ENCODE measurements at places on chromosomes 3 and 15.
A peak's percentile ranks its signal among the peaks of the same experiment; 100 is the strongest.

DNA sequence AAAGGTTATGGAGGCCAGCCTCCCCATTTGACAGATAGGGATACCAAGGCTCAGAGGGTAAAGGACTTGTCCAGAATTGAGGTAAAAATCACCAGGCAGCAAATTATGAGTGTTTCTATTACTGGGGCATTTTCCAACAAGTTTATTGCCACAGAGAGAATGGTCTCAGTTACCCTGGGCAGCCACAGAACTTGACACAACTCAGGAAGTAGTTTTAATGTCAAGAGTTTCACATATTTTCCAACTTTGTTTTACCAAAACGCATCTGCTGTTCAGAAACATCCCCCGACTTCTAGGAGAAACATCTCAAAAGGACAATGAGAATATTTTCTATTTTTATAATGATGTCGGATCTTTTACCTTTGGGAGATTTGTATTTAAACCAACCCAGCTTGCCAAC is 107.5 kb upstream of the MRPS22 start:
- no peak for DNase-seq

DNA sequence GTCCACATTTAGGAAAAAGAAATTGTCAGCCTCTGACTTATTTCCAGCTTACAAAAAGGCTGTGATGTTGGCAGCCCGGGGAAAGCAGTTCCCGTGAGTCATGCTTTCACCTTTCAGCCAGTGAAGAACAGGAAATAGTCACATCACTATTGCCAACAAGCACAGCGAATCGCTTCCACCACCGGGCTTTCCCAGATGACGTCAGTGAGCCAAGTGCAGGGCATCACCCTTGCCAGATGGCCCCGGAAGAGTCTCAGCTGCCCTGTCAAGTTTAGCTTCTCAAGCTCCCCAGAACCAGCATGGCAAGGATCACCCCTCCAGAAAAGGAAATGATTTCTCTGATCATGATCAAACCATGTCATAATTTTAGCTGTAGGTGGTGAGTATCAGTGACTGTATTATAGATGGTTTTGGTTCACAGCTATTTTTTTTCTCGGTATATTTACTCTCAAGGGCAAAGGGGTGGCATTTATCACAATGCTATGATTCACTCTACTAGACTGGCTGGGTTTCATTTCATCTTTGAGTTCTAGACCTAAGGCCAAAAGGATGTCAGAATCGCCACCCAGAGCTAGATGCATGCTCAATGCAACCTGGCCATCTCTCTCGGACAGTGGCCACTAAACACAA is 32.9 kb downstream of the B3GNT5 start:
- peak; percentile 94 for DNase-seq

GRCh38 chr3:168858327-168858726 is 762.6 kb upstream of the GOLIM4 start:
- no peak for DNase-seq

DNA sequence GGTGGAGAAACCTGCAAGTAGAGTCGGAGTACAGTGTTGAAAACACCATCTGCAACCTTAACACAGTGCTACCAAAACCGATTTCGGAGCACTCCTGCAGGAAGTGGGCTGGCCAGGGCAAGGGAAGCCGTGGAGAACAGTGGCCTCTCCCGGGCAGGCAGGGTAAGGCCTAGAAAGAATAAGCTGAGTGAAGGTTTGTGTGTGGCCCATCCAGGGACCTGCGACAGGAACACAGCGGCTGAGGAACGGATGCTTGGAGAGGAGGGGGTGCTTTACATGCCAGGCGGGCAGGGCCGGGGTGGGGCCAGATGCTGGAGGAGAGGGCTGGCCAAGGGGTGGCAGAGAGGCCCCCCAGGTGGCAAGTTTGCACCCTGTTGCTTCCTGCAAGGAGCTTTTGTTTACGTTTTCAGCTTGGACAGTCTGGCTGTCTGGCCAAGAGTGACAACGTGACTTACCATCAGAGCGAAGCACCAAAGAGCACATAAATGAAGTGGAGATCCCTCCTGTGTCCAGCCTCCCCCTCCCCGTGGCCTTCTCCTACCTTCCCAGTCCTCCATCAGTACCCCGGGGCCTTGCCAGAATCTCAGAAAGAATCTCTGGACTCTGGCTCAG is 156.5 kb downstream of the PGPEP1L start:
- peak; percentile 70 for DNase-seq

DNA sequence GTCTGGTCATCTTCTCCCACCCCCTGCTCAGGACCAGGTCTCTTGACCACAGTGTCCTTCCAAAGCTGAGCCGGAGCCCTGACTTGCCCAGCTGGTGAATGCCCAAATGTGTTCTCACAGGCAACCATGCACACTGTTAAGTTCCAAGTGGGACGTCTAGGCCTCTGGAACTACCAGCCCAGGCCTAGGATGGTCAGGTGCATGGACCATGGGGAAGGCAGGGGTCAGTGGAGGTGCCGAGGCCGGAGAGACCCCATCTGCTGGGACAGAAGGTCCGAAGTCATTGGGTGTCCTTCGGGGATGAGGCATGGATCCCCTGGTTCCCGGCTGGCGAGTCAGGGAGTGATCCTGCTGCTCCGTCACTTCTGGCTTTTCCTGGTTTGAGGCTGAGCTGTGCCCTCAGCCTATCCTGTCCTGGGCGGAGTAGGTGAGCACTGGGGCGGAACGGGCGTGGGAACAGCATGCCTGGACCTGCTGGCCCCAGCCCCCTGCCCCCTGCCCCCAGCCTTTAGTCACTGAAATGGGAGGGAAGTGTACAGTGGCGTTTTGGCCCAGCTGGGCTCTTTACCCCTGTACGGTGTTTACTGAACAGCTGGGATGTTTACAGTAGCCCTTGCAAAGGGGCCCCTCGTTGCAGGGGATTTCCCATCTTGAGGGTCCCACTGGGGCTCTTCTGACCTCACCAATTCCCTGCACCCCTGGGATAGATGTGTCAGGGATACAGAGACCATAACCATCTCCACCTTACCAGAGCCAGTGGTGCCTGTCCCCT is 12.1 kb downstream of the SEMA3F start:
- no peak for DNase-seq

GRCh38 chr3:71927505-71928066 is 142.6 kb upstream of the PROK2 start:
- DNase-seq = no peak

Measured in NCI-H2081 (cell line).